ENCODE measurements at places on chromosomes 6 and 20.
A peak's percentile ranks its signal among the peaks of the same experiment; 100 is the strongest.

GRCh38 chr20:3158968-3159431 lies 665 bp downstream of the FASTKD5 start:
- peak; percentile 43 for DNase-seq

- DNase-seq, result no peak
Measured at GRCh38 chr6:7139835-7140470, 32.2 kb downstream of the RREB1 start.

DNA sequence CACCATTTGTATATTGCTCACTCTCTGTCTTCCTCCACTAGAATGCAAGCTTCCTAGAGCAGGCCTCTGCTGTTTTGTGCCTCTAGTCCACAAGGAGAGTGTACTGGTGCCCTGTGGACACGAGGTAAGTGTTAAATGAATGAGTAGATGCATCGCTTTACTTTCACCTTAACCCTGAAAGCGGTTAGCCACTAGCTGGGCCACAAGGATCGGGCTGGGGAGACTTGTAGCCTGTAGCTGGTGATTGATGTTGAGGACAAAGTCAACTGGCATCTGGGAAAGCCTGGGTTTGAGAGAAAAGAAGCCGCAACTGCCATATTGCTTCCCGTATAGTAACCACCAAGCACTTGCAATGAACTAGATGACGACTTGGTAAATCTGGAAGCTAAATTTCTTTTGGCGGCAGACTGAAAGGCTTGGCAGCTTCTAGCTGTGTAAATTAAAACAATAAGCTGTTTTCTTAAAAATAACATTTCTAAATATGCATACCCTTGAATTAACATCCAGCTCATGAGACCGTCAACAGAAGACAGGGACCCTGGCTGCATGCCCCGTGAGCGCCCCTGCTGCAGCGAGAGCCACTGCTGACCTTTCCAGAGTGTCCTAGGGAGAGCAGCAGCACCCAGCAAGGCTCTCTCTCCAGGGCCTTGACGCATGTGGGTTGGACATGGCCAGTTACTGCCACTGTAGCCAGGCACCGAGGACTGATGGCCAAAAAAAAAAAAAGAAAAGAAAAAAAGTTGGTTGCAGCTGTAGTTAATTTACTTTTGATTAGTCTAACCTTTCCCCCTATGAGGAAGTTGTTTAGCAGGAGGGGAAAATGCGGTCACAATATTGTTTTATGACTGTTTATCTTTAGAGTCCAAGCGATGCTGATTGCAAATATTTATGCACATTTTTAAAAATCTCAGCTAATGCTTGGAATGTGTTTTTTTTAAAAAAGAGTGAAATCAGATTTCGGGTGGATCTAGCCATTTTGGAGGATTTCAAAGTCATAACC lies 315.1 kb downstream of the TFAP2C start:
- DNase-seq, result no peak

DNA sequence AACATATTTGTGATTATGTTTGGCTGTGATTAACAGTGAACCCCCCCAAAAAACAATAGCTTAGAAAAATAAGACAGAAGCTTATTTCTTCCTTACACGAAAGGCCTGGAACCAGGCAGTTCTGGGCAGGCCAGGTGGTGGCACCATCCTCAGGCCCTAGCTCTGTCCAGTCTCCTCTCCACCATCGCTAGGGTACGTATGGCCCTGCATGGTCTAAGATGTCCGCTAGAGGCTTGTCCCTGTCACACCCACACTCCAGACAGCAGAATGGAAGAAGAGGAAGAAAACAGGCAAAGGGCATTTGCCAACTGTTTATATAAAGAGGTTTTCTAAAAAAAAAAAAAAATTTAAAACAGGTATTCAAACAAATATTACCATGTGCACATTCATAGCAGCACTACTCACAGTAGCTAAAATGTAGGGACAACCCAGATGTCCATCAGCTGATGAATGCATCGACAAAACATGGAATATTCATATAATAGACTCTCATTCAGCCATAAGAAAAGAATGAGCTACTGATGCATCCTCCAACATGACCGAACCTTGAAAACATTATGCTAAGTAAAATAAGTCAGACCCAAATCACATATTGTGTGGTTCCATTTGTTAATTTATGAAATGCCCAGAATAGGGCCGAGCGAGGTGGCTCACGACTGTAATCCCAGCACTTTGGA lies 6.7 kb downstream of the TGM3 start:
- DNase-seq, result no peak

DNA sequence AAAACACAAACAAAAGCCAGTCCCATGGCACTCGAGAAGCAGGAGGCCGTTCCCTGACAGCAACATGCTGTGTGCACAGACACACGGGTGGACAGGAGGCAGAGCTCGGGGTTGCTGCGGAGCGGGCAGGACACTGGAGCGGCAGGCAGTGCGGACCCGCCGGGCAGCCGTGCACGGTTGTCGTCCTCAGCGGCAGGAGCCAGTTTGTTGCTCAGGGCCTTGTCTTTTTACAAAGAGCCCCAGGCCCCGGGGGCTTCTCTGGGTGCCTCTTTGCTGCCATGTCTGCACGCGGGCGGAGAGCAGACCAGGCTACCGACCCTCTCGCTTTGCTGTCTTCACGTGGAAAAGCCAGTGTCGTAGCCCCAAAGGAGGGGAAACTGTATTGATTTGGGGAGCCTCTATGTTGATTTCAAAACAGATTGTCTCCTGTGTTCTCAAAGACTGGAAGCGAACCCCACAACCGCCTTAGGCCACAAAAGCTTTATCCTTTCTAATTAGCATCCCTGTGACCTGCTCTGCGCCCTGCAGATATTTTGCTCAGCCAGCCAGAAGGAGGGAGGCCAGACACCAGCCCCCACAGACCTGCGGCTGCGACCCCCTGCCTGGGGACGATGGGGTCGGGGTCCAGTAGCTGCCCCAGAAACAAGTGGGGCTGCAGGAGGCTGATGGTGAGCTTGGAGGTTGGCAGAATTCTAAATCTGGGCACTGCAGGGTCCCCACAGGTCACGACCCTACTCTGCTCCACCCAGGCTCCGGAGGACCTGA lies 50.2 kb downstream of the ERMARD start:
- no peak for DNase-seq

DNA sequence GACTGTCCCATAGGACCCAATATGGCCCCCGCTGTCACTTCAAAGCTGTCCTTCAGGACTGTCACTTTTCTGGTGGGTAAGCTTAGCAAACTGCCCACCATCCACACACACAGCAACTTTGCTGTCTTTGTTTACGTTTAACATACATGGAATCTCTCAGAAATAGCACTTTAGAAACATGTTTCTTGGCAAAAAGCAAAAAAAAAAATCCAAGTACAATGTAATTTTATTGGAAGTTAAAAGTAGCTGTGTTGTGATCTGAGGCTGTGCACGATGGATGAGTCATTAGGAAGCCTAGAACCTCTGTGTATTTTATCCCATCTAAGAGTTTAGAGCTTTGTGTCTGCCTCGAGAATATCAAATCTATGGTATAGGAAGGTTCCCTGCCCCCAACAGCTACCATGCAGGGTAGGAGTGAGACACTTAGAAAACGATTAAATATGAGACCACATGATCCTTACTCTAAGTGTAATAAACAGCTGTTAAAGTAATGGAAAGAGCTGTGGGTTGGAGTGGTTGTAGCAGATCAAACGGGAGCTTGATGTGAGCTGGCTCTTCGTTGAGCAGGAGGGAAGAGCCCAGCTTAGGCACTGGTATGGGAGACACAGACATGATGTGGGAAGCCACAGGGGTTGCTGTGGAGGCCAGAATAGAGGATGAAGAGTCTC lies 119.5 kb downstream of the PLEKHG1 start:
- DNase-seq, result no peak

- DNase-seq, result no peak
Measured at GRCh38 chr20:40173872-40174271, 515.2 kb downstream of the MAFB start.

GRCh38 chr6:89208551-89208950 lies 8.6 kb downstream of the GABRR1 start:
- DNase-seq, result no peak

DNA sequence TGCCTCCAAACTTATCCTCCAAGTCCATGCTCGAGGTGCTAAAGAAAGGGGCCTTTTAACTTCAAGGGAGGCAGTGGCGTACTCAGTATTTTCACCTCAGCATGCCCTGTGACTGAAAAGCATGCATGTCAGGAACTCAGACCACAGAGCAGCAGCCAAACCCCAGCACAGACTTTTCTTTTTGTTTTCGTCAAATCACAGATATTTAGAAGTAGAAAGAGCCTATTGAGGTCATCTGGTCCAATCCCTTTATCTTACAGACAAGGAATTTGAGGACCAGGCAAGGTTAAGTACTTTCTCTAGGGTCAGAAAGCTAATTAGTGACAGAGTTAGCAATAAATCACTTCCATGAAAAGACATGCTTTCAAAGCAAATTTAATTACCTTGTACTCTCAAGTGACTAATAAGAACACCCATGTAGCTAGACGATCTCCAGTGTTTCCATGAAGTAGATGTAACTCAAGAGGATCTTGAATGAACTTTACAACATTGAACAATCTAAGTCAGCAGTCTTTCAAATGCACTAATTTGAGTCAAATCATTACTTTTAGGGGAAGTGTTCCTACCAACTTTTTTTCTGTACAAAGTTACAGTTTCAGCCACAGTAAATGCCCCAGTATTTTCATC lies 35.9 kb downstream of the MOXD1 start:
- peak; percentile 79 for DNase-seq

- DNase-seq, result no peak
Measured at GRCh38 chr20:32528171-32528891, 56.8 kb downstream of the NOL4L start.

- DNase-seq, result no peak
Measured at GRCh38 chr20:17992847-17993513, 24.2 kb downstream of the MGME1 start.

DNA sequence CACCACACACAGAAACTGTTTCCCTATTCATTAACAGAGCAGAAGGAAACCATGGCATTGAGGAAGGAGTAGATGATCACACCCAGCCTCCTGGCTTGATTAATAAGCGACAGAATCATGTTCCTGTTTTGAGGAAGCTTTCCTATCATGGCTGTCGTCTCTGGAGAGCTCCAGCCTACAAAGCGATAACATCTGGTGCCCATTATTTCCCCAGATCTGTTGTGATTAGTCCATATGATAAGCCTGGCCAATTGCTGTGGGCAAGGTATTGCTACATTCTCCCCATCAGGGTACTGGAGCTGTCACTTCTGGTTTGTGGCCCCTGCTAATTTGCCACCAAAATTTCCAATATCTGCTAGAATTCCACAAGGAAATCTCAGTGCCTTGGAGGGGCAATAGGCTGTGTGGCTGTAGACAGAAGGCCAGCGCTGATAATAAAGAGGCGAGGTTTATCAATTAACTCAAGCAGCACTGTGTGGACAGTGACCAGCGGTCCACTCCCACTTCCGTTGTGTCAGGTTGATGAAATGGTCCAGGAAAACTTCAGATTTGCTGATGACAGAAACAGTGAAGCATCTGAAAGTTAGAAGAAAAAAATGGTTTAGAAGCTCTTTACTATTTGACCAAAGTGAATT lies 66.4 kb downstream of the OLIG3 start:
- no peak for DNase-seq

DNA sequence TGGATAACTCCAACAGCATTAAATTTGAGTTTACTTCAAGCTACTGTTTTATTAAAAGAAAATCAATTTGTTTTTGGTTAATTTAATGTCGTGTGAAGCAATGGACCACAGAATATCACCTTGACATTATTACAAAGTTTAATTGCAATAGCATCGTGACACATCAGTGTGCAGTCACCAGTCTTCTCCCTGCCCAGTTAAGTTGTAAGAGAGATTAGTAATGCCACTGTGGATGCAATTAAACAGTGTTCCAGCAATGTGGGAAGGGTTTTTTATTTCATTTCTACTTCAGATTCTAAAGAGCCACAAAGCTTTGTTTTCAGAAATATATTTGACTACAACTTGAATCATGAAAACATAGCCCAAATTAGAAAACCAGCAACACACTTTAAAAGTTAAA lies 128.7 kb downstream of the SYNE1 start:
- DNase-seq, result no peak

GRCh38 chr20:38311491-38311890 lies 7.5 kb downstream of the BPI start:
- no peak for DNase-seq

DNA sequence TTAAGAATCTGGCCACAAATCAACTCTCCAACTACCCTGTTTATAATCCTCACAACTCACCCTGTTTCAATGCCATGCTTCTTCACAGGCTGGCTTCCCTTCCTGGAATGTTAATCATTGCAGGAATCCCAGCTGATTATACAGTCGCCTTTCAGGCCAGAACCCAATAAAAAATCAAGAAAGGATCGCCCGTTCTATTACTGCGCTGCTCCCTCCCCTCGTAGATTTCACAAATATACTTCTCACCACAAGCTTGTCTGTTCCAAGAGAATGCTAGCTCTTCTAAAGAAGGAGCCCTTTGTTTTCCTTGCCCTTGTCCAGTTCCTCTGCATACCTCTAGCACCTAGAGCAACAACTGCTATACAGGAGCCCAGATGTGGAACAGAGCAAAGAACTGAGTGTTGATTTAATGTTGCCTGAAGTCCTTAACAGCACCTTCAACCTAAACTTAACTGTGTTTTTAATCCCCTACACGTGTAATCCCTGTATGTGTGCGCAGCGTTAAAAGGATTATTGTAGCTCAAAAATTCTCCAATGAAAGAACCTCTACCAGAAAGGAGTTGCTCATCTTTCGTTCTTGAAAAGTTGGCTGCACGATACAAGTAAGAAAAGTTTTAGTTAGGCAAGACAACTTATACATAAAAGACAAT lies 988 bp downstream of the ECHDC1 start:
- peak; percentile 5 for DNase-seq

- peak; percentile 10 for DNase-seq
Measured at GRCh38 chr6:154370545-154370944, 13.9 kb upstream of the IPCEF1 start.

DNA sequence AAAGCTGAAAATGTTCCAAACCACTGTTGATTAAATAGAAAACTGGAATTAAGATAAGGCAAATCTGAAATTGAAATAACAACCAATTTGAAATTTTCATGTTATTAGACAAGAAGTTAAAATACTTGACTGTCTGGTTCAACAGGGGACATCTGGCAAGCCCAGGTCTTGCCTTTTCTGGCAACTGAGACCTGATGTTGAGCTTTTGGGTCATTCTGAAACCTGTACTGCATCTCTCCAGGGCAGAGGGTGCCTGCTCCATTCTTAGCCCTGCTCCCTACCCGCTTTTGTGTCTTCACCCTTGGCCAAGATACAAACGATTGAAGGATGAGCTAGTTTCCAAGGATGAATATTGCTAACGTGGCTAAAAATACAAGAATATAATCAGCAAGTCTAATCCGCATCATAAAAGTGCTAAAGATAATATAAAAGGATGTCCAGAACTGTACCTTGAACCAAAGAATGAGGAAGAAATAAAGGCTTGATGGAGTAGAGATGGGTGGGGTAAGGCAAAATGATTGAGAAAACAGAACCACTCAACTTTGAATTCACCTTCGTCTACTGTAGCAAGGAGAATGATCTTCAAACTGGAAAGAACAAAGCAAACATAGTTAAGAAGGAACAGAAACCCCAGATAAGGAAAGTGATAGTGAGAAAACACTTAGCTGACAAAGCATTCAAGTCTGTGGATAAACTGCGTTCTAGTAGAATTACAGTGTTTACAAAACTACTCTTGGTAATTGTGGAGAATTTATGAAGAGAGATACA lies 109.8 kb upstream of the MAN1A1 start:
- peak; percentile 81 for DNase-seq
